Osteocyte (in vitro differentiated cells): ENCODE measurements at places on chromosomes 12 and 14.

GRCh38 chr14:19801118-19801464 lies 2.5 kb upstream of the OR4N2 start:
- DNase-seq: no peak

GRCh38 chr12:32533971-32534590 lies 134.7 kb downstream of the FGD4 start:
- no peak for DNase-seq

DNA sequence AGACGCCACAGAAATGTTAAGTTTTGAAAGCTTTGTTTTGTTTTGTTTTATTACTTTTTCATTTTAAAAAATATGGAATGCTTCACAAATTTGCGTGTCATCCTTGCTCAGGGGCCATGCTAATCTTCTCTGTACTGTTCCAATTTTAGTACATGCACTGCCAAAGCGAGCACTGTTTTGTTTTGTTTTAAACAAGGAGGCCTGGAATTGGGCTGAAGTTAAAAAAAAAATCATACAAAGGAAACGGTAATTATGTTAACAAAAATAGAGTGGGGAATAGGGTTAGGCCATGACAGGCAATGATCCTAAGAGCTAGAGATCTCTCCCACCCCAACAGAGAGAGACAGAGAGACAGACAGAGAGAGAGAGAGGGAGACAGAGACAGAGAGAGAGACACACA lies 57.0 kb downstream of the ZFP36L1 start:
- DNase-seq: no peak

DNA sequence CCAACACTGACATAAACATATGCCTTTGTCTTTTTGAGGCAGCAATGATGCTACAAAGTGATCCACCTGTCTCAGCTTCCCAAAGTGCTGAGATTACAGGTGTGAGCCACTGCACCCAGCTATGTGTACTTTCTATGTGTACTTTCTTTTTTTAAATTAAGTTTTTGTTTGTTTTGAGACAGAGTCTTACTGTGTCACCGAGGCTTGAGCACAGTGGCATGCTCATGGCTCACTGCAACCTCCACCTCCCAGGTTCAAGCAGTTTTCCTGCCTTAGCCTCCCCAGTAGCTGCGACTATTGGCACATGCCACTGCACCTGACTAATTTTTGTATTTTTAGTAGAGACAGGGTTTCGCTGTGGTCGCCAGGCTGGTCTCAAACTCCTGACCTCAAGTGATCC lies 172.5 kb upstream of the ALG10B start:
- no peak for DNase-seq

GRCh38 chr12:124694250-124694649 lies 126.8 kb upstream of the NCOR2 start:
- DNase-seq: no peak

DNA sequence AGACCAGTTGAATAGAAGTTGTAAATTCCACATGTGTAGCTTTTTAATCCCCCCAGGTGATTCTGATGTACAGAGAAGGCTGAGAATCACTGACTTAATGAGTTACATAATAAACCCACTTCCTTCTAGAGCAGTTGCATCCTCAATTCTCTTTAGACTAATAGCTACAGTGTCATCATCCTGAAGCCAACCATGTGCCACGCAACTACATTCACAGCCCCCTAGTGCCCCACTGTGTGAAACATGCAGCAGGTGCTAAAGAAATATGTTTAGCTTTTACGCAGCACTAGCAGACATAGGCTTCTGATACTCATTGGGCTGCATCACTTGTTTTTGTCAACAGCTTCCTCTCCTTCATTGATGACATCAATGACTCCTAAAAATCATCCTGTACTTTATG lies 1168.3 kb downstream of the BCL11B start:
- DNase-seq: no peak

DNA sequence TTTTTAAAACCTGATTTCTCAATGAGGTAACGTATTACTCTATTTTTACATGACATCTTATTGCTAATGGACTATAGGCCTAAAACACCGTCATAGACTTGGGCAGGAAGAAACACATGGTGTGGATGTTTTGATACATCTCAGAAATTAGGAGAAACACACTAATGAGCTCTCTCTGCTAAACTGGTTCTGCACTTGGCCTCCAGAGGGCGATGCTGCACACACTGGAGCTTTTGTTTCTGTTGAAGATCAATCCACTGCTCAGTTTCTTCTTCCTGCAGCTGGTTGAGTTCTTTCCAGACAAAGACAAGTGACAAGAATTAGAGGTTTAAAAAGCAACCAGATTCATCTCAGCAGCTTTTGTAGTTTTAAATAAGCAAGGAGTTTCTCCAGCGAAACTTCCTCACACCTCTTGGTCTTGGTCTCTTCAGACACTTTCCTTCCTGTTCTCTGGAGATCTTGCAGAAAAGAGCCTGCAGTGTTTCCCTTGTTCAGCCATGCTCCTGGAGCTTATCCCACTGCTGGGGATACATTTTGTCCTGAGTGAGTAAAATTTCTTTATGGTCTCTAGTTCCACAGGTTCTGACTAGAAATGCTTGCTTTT lies 178.5 kb upstream of the OR4E1 start:
- DNase-seq: no peak

GRCh38 chr12:31728917-31729640 lies at the start of gene AMN1:
TSS of gene AMN1 (minus strand) at chr12:31729021. CDS start at chr12:31729008, 13 bp downstream.
- DNase-seq: peak; percentile 100

DNA sequence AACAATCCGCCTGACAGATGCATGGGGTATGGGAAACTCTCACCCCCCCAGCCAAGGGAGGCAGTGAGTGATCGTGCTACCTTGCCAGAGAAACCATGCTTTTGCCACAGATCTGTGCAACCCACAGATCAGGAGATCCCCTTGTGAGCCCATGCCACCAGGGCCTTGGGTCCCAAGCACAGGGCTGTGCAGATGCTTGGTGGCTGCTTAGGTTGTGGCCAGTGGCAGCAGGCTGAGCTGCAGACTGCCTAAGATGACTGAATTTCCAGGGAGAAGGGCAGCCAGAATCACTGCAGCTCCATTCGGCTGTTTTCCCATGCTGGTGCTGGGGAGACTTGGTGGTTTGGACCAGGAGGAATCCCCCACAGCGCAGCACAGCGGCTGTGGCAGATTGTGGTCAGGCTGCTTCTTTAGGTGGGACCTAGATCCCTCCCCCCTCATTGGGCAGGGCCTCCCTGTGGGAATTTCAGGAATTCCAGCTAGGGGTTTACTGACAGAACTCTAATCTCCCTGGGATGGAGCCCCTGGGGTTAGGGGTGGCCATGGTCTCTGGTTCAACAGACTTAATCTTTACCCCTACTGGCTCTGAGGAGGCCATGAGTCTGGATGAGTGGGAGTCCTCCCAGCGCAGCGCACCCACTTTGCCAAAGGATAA lies 264.6 kb upstream of the DAAM1 start:
- DNase-seq: no peak

- DNase-seq: no peak
Observed at GRCh38 chr14:104400355-104400754, 179.2 kb upstream of the C14orf180 start.

- no peak for DNase-seq
Observed at GRCh38 chr14:99590746-99591555, 13.1 kb downstream of the CCDC85C start.

DNA sequence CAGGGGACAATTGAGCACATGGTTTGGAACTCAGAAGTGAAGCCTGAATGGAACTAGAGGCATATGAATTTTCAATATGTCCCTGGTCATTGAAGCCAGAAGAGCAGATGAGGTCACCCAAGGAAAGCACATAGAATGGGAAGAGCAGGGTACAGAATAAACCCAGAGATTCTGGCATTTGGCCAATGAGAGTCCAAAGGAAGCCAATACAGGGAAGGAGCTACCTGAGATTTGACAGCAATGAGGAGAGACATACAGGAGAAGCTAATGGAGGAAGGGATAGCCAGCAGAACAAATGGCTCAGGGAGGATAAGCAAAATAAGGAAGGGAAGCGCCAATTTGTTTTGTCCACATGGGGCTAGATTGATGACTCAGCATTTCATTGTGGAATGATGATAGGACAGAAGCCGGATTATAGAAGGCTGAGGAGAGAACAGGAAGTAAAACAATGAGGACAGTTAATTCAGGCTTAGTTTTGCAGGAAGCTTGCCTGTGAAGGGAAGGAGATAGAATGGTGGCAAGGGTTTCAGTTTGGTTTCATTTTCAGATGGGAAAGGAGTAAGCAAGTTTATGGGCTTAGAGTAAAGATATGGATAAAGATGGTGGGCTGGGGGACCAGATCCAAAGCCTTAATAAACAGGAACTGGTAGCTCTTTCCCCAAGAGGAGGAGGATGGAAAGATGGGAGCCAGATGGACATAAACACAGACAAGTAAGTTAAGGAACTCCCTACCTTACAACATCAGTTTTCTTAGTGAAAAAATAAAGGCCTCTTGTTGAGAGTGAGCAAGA lies 3.2 kb upstream of the SPTSSA start:
- no peak for DNase-seq

DNA sequence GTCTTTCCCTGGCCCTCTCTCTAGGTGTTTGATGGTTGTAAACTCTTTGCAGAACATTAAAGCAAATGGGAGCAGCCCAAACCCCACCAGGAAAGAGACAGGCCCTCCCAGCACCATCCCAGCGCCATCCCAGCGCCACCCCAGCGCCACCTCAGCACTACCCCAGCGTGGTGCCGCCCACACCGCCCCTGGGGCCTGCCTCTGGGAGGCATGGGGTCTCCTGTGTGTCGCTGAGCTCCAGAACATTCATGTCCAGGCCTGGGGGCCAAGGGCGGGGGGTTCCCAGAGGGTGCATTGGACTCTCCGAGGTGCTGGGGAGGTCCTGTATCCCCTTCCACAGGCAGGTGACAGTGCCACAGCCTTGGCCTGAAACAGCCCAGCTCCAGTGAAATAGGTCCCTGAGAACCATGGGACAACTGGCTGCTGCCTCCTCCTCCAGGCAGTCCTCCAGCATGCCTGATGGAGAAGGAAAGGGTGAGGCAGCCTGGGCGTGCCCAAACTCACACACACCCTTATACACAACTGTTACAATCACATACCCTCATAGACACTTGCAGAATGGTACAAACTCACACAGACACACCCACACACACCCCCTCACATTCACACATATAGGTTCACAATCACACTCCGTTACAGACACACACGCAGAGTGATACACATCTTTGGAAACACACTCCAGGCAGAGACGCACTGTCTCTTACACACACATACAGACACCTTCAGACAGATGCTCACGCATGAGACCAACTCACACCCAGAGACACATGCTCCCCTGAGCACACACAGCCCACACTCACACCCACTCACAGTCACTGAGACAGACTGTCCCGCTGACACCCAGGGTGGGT lies 44.4 kb upstream of the NCOR2 start:
- DNase-seq: no peak

DNA sequence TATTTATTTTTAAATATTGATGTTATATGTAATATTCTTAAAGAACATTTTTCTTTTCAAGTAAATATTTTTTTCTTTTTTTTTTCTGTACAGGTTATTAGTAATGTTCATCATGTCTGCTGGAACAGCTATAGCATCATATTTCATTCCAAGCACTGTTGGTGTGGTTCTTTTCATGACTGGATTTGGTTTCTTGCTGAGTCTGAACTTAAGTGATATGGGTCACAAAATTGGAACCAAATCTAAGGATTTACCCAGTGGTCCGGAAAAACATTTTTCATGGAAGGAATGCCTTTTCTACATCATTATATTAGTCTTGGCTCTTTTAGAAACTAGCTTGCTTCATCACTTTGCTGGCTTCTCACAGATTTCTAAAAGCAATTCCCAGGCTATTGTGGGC lies 23.2 kb downstream of the PCNX4 start:
- no peak for DNase-seq

GRCh38 chr12:67625004-67625403 lies 23.5 kb upstream of the DYRK2 start:
- no peak for DNase-seq

GRCh38 chr14:76257111-76257803 lies 105.5 kb downstream of the GPATCH2L start:
- DNase-seq: no peak
